Omental fat pad (tissue), 4 donors: ENCODE measurements at places on chromosomes 5 and 9.

- no peak for DNase-seq
Observed at GRCh38 chr5:20649966-20650365, 662.0 kb upstream of the CDH18 start.

DNA sequence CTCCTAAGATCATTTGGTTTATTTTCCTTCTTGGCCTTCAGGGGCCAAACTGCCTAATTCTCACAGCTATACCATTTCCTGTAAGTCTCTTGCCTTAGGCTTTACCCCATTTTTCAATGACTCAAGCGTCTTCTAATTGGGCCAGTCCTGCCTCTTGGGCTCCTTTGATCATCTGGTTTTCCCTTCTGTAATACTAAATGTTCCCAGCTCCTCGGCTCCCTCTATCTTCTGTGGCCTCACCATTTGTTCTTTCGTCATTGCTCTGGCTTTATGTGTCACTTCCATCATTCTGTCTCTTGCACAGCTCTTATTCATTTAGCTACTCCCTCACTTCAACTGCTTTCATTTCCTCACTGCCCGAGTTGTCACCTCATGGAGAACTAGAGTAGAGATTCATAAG, 14.5 kb upstream of the SPINK7 start:
- no peak for DNase-seq

- DNase-seq = no peak
Observed at GRCh38 chr5:7878381-7878873, 9.5 kb downstream of the MTRR start.

- peak; percentile 42 for DNase-seq
Observed at GRCh38 chr9:125407974-125408900, 146.6 kb downstream of the GAPVD1 start.

DNA sequence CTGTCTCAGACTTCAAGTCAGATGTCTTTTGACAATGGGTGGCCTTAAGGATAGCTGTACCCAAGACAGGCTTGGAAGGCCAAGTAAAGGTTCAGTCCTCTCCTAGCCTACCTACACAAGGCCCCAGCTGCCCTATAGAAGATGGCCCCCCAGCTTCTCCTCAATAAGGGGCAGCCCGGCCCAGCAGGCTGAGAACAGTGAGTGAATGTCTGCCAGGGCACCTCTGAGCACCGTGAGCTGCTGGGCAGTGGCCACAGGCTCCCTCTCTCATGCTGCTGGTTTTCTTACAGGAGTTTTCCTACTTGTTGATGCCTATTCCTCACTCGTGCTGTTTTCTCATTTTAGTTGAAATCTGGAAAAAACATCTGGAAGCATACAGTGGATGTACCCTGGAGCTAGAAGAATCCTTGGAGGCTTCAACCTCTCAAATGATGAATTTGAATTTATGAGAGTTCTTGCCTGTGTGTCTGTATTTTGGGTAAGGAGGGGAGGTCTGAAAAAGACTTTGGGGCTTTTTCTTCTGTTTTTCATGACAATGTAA, 40.1 kb downstream of the SECISBP2 start:
- DNase-seq = no peak
